ENCODE measurements at places on chromosomes 4 and X.

GRCh38 chrX:11481035-11481434 lies 184.7 kb downstream of the ARHGAP6 start:
- DNase-seq: no peak

DNA sequence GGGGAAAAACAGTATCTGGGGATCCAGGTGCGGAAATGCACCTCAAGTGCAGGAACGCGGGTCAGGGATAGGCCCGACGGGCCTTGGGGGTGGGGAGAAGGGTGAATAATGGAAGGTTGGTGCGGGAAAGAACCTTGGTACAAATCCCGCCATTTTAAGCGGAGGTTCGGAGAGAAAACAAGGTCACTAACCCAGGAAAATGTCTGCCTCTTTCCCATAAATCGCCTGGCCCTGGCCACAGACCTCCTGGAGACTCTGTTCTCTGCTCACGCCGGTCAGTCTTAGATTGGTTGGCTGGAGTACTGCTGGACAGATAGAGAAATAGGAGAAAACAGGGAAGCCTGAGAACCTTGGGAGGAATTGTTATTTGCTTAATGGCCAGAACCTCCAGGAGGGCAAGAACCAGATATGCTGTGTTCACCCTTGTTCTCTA lies 897 bp upstream of the FBXL5 start:
- no peak for DNase-seq

GRCh38 chr4:40401631-40402030 lies 66.5 kb downstream of the CHRNA9 start:
- DNase-seq: no peak

- DNase-seq: peak; percentile 51
Measured at GRCh38 chr4:1628892-1629698, 55.0 kb downstream of the FAM53A start.

- no peak for DNase-seq
Measured at GRCh38 chr4:149065753-149066152, 623.5 kb upstream of the NR3C2 start.

DNA sequence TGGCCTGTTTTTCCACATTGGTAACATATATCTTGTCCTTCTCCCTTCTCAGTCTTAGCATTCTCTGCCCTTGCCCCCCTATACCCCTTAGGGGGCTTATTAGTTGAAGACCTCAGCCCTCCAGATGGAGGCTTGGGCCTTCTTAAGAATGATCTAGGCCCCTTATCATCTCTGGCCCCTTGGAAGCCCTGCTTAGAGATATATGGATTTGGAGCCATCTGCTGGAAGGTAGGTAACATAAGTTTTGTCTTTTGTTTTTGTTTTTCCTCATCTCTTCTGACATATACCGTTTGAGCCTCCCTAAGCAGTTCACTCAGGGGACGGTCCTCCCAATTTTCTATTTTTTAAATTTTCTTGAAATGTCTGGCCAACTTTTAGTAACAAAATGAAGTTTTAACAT lies 48.3 kb upstream of the NAP1L2 start:
- peak; percentile 1 for DNase-seq

- DNase-seq: no peak
Measured at GRCh38 chr4:7187691-7188090, 4.6 kb upstream of the SORCS2 start.

GRCh38 chr4:101184668-101185067 lies 162.7 kb downstream of the PPP3CA start:
- DNase-seq: no peak

DNA sequence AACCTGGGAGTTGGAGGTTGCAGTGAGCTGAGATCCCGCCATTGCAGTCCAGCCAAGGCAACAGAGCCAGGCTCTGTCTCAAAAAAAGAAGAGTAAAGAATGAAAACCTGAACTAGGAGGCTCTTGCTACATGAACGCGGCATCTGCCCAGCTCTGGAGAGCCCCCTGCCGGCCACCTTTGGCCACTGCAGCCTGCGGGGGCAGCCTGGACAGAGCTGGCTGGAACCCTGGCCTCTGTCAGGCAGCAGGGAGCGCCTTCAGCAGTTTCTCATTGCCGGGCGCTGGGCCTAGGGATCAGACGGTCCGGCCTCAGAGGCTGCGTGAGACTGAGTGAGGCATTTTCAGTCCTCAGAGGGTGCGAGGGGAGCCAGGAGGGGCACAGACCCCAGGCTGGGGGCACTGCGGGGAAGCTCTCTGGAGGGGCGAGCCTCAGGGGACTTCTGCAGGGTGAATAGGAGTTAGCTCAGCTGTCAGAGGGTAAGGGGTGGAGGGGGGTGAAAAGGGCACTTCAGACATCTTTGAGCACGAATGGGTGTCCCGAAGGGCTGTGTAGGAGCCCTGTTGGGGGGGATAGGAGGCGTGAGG lies 17.5 kb downstream of the DOK7 start:
- peak; percentile 46 for DNase-seq
